ENCODE measurements at places on chromosomes 5 and 9.
A peak's percentile ranks its signal among the peaks of the same experiment; 100 is the strongest.

- no peak for DNase-seq
These were observed 1191.3 kb upstream of the C9orf72 start for GRCh38 chr9:28764532-28764931.

GRCh38 chr9:112753725-112754124, 3.2 kb downstream of the SNX30 start:
- DNase-seq: no peak

GRCh38 chr5:95845391-95845790, 22.9 kb upstream of the GLRX start:
- no peak for DNase-seq

GRCh38 chr5:179150011-179150410, 89.8 kb downstream of the ZNF354C start:
- no peak for DNase-seq

- no peak for DNase-seq
These were observed 37.9 kb downstream of the SH3TC2 start for GRCh38 chr5:149024943-149025342.

- DNase-seq: no peak
These were observed 123.1 kb upstream of the ANKRD55 start for GRCh38 chr5:56356121-56356835.

DNA sequence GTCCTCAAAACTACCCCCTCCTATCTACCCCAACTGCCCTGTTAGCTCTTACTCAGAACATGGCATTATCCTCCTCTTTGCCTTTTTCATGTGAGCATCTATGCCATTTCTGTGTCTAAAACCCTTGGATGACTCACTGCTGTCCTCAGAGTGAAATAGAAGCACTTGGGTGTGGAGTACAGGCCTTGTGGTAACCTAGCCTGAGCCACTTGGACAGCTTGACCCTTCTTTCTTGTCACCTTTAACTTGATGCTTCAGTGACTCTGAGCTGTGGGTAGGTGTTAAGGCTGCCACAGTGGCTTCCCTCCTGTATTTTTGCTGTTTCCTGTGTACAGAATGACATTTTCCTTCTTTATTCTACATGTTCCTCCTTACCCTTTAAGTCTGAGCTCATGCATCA, 391.4 kb downstream of the SH3GL2 start:
- no peak for DNase-seq

DNA sequence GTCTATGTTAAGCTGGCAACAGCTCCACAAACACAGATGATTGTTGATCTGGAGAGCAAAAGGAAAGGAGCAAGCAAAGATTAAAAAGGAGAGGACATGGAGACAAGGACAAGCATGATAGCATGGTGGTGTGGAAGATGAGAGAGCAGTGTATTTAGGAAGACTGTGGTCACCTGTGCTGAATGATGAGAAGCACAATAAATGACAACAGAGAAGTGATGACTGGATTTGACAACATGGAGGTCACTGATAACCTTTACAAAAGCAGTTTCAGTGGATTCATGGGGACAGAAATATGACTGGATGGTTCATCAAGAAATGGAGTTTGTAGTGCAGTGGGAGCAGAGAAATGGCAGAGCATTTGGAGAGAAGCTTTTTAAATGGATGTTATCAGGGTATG, 20.2 kb downstream of the TTC33 start:
- DNase-seq: no peak

DNA sequence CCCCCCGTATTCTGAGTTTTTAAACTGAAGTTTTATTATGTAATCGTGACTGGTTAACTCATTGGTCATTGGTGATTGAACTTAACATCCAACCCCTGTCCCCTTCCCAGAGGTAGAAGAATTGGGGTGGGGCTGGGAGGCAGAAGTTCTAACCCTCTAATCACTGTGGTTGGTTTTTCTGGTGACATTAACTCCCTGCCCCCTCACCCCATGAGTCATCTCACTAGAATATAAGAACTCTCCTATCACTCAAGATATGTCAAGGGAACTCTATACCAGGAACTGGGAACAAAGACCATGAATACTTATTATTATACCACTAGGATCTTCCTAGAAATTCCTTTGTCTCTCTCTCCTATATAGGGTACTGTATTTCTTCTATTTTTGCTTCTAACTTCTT, 52.3 kb upstream of the CAVIN4 start:
- no peak for DNase-seq

DNA sequence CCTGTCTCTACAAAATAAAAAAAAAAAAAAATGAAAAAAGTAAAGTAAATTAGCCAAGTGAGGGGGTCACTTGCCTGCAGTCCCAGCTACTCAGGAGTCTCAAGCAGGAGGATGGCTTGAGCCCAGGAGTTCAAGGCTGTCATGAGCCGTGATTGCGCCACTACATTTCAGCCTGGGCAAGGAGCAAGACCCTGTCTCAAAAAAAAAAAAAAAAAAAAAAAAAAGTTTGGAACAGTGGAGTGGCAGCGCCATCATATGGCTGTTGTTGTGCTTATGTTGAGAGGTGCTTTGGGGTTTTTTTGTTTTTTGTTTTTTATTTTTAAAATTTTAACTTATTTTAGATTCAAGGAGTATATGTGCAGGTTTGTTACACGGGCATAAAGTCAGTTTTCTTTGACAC, 3.6 kb downstream of the BRIX1 start:
- DNase-seq: no peak

- peak; percentile 7 for DNase-seq
These were observed 48.7 kb upstream of the C5orf58 start for GRCh38 chr5:170183816-170184687.

- no peak for DNase-seq
These were observed 176.5 kb upstream of the PANK3 start for GRCh38 chr5:168755548-168756093.

- DNase-seq: no peak
These were observed 27.6 kb upstream of the CCDC112 start for GRCh38 chr5:115324021-115324420.

GRCh38 chr9:90868555-90868954, 66.9 kb downstream of the SYK start:
- DNase-seq: no peak

- no peak for DNase-seq
These were observed 35.1 kb downstream of the CTNNAL1 start for GRCh38 chr9:108978205-108978604.

GRCh38 chr5:41637869-41638268, 127.5 kb upstream of the PLCXD3 start:
- DNase-seq: no peak

DNA sequence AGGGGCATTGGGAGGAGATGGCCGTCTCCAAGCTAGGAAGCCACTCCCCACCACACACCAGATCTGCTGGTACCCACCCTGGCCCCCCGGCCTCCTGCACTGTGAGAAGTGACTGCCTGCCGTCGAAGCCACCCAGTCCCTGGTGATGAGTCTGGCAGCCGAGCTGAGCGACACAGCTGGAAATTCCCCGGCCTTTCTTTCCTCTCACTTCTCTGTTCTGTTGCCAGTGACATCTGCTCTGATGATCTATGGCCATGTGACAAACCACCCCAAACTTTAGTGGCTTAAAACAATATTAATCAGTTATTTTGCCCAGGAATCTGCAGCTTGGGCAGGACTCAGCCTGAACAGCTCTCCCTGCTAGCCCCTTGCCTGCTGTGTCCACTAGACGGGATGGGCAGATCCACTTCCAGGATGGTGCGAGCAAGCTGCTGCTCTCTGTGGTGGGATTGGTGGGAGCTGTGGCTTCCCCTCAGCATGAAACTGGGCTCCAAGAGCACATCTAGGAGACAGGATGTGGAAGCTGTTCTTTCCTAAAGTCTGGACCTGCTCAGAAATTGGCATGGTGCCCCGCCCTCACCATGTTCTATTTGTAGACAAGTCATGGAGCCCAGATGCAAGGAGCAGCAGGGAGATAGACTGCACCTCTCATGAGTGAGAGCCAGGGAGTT, 211.2 kb downstream of the GADD45G start:
- DNase-seq: no peak

DNA sequence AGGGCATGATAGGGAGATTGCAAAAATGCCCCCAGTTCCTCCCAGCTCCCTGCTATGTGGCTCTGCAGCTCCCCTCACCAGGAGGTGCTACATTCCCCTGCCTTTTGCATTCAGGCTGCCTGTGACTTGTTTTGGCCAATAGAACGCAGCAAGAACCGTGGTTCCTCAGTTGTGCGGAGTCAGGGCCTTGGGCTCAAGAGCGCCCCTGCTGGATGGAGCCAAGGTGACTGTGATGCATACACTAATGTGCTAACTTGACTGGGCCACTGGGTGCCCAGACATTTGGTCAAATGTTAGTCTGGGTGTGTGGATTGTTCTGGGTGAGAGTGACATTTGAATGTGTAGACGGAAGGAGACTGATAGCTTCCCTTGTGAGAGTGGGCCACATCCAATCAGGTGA, 123.3 kb upstream of the MVB12B start:
- no peak for DNase-seq

GRCh38 chr5:80967500-80968181, 7.5 kb downstream of the RASGRF2 start:
- no peak for DNase-seq

DNA sequence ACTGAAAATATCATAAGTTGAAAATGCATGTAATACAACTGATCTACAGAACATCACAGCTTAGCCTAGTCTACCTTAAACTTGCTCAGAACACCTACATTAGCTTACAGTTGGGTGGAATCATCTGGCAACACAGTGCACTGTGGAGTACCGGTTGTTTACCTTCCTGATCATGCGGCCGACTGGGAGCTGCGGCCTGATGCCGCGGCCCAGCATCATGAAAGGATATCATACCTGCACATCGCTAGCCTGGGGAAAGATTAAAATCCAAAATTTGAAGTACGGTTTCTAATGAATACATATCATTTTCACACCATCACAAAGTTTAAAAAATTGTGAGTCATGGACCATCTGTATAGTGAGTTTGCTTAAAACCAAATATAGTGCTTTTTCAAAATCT, 1.8 kb downstream of the HACD4 start:
- DNase-seq: no peak

DNA sequence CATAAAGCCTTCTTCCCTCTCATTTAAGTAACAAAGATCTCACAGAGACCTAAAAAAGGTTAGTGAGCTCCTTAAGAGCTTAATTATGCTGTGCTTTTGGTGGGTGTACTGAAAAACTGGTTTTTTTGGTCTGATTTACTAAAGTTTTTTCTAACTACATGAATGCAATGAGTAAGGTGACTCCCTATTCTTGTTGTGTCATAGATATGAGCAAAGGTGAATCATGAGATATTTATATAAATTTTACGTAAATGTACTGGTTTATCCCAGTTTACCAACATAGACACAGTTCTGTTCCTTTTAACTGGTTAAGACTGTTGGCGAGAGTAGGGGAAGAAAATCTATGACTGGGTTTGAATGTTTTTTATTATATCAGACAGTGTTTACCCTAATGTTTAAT, 250.5 kb downstream of the NR2F1-AS1 start:
- no peak for DNase-seq

DNA sequence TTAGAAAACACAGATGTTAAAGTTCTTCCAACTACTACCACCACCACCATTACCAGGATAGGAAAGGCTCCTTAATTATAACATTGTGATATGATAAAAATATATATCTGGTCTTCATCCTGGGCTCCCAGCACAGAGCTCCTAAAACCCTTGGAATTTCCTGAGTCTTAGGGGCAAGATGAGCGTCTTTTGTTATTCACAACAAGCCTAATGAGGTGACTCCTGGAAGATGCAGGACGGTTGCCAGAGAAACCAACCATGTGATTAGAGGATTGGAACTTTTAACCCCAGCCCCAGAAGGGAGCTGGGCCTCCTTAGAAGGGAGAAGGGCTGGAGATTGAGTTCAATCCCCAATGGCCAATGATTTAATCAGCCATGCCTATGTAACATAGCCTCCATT, 148.0 kb upstream of the ADRA1B start:
- DNase-seq: no peak

GRCh38 chr5:143402017-143402552, 1.4 kb downstream of the NR3C1 start:
- DNase-seq: no peak

DNA sequence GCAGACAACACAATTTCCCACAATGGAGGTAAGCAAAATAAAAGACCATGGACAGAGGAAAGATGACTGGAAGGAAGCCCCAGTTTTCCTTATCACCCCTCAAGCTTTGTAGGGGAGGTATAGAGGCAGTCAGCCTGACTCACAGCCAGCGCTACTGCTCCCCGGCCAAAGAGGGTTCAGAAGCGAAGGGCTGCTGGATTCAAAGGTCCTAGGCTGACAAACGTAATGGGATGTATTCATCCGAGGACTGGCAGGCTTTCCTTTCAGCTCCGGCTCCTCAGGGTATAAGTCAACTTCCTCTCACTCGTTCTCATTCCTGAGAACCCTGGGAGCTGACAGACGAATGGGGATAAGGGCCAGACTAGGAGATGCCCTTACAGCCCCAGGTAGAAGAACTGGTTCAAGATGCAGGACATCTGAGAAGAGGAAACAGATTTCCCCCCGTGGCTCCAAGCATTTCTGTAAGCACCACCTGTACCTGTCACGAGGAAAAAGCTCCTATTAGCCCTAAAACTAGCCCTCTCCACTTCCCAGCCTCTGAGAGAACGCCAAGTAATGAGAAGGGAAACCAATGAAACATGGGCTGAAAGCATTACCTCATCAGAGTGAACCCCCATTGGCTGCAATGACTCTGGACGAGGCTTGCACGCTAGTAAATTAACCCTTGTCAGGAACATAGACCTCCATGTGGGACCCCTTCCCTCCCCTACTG, 22.1 kb upstream of the FAM13B start:
- DNase-seq: no peak

DNA sequence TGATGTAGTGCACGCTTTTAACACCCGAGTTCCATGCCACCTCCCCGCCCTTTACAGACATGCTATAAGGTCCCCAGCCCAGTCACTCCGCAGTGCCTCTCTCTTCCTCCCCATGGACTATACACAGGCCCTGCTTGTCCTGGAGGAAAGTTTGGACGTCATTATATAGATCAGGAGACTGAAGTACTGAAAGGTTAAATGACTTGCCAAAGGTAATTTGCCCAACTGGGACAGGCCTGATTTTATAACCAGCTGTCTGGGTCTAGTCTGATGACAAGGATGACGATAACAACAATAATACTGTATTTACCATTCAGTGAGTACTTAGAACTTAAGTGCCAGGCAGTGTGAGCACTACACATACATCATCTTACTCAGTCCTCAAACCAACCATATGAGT, 33.1 kb downstream of the LVRN start:
- no peak for DNase-seq

GRCh38 chr5:138981586-138981985, 106.5 kb upstream of the LRRTM2 start:
- peak; percentile 21 for DNase-seq

DNA sequence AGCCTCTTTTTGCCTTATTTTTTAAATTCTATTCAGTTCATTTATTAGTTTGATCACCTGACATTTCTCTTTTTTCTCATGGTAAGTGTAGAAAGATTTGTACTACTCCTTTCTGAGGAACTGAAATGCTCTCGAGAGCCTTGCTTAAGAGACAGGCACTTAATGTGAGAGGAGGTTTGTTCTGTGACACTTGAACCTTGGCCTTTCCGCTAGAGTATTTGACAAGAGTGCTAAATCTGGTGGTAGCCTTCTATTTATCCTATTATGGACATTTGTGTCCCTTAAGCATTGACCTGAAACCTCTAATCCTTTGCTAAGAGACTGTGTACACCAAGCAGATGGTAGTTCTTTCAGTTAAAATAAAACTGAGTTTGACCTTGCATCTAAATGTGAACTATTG, 805.0 kb upstream of the PTPRD start:
- DNase-seq: no peak
